ENCODE measurements at places on chromosomes 4 and X.

GRCh38 chrX:37692918-37693317 is 7.3 kb downstream of the XK start:
- DNase-seq = no peak

DNA sequence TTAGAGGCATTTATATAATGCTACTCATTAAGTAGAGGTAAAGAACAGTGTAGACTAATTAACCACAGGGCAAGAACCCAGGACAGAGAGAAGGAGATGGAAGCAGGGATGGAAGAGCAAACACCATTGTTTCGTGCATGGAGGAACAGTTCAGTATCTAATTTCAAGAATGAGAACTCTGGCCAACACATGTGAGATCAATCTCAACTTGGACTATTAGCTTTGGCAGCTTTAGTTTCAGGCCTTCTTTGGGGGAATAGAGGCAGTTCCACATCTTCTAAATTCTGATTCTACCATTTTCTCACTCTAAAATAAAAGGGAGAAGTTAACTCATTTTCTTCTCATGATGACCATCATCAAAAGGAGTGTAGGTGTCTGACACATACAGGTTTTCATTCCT is 207.0 kb downstream of the LDB2 start:
- DNase-seq = no peak

- DNase-seq = no peak
Observed at GRCh38 chrX:151793886-151794285, 59.3 kb downstream of the CNGA2 start.

- DNase-seq = no peak
Observed at GRCh38 chr4:87912164-87913004, 63.1 kb upstream of the SPP1 start.

GRCh38 chr4:164542431-164542830 is 211.5 kb upstream of the SMIM31 start:
- no peak for DNase-seq

- DNase-seq = no peak
Observed at GRCh38 chrX:12981880-12982279, 7.0 kb downstream of the TMSB4X start.

DNA sequence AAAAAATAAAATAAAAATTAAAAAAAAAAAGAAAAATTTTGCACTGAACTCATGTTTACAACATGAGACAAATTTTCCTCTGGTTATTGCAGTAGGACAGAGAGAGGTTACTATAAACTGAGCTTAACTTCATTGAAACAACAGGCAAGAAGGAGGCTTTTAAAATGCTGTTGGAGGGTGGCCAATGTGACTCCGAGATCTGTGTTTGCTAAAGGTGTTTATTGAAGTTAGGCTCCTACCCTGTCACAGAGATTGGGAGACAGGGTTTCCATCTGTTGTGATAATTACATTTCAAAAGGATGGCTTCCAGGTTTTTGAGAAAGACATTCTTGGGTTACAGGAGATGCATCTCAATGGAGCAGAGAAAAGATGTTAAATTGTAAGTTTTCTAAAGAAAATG is 370.5 kb upstream of the HS3ST1 start:
- DNase-seq = no peak

Data from activated T-helper 1 cell treated with anti-CD3 and anti-CD28 coated beads, Interleukin-2, amount 50 U/mL, for 16 hours (primary cell).